ENCODE measurements at places on chromosomes 1 and 21. TPM values are rescaled to one million over a fixed set of nuclear protein-coding genes. Genes with fewer than 3 reads are reported as not detected.

DNA sequence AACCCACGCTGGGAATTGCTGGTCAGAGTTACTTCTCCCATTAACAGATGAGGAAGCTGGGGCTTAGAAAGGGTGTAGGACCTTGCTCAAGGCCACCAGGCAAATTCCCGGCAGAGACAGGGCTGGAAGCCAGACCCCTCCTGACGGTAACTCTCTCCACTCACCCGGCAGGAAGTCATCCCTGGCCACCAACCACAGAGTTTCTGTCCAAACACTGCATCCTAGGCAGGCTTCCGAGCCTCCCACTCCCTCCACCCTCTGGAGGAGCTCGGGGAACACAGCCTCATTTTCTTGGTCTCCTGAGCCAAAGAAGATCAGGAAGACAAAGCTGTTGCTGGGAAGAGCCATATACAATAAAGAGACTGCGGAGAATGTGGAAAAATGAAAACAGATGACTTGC, 25.0 kb upstream of the ZNF436 start:
- DNase-seq = peak; percentile 91

GRCh38 chr1:157575744-157576143, 22.1 kb downstream of the FCRL4 start:
- DNase-seq = no peak

DNA sequence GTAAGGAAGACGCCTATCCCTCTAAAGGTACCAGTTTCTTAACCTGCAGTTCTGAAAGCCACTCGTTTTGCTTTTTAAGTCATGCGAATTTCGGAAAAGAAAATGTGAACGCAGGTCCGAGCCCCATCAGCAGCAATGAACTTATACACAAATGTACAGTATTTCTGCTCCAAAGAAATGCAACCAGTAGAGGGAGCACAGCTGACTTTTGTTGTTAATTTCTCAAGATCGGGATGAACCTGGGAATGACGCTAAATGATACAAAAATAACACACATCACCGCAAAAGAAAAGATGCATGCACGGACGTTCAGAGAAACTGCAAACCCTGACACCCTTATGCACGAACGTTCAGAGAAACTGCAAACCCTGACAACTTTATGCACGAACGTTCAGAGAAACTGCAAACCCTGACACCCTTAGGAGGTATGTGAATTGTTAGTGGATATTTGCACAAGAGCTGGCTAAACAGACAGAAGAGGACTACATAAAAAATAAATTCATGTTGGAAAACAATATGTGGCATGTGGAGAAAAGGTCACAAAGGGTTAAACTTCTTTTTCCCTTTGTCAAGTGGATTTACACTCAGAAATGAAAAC, 3.5 kb upstream of the TIAM1 start:
- peak; percentile 50 for DNase-seq

GRCh38 chr1:51473331-51474115, 45.5 kb downstream of the EPS15 start:
- DNase-seq = no peak

- no peak for DNase-seq
Measured at GRCh38 chr1:47179988-47180563, 9.8 kb downstream of the PDZK1IP1 start.

- no peak for DNase-seq
Measured at GRCh38 chr1:207164086-207164485, 60.1 kb downstream of the C4BPA start.

DNA sequence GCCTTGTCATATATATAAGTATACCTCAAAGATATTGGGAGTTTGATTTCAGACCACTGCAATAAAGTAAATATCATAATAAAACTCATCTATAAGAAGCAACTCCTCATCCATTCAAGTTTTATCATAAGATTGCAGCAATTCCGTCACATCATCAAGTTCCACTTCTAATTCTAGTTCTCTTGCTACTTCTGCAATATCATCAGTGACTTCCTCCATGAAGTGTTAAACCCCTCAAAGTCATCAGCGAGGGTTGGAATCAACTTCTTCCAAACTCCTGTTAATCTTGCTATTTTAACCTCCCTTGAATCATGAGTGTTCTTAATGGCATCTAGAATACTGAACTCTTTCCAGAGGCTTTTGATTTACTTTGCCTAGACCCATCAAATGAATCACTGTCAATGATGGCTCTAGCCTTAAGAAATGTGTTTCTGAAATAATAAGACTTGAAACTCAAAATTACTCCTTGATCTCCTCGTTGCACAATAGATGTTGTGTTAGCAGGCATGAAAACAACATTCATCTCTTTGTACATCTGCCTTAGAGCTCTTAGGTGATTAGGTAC, 88.3 kb downstream of the RPE65 start:
- peak; percentile 16 for DNase-seq

- DNase-seq = no peak
Measured at GRCh38 chr1:4581807-4582206, 72.6 kb upstream of the AJAP1 start.

- no peak for DNase-seq
Measured at GRCh38 chr1:2525572-2525919, 850 bp downstream of the PANK4 start.

- no peak for DNase-seq
Measured at GRCh38 chr1:16420424-16421118, 16.7 kb downstream of the SPATA21 start.

DNA sequence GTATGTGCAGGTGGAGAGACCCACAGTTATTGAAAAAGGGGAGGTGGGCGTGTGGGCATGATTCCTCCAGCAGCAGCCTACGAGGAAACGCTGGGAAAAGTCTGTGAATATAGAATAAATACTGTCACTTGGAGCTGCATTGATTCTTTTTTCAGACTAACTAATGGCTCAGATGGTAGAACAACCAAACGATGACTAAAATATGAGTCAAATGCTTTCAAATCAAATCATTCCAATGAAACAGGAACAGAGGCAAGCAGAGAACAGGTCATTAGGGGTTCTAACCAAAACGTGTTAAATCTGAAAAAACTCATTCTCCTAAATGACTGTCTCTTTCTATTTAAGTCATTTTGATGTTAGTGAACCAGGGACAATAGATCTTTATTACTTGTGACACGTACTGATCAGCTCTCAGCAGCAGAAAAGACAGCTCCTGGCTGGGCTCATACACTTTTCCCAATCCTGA, 35.1 kb upstream of the SEC16B start:
- peak; percentile 60 for DNase-seq

DNA sequence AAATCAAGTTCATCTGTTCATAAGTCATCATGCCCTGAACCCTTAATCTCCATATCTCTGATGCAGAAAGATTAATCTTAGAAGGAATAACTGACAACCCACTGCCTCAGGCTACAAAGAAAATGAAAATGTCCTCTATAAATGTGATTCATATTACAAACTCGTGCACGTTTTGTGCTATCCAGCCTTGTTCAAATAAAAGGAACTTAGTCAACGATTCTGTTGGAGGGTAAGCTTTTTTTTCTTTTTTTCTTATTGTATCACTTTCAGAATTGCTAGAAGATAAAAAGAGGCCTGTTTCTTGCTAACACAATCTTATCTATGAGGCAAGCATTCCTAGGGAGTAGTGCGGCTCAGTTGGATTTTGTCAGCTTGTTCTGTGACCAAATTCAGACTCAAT, 228.4 kb downstream of the TM2D1 start:
- peak; percentile 89 for DNase-seq

DNA sequence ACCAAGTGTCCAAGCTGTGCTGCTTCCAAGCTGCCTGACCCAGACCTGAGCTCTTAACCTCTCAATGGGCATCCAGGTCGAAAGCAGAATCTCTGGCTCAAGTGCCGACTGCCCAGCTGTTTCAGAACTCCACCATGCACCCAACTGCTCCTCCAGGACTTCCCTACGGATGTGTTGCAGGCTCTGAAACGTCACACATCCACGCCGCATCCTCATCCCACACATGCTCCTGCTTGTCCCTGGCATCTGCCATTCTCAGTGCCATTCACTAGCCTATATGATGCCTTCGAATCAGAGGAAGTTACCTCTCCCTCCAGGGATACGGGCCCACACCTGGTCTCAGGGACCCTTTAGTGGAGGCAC, 11.2 kb downstream of the PDZK1IP1 start:
- DNase-seq = no peak

DNA sequence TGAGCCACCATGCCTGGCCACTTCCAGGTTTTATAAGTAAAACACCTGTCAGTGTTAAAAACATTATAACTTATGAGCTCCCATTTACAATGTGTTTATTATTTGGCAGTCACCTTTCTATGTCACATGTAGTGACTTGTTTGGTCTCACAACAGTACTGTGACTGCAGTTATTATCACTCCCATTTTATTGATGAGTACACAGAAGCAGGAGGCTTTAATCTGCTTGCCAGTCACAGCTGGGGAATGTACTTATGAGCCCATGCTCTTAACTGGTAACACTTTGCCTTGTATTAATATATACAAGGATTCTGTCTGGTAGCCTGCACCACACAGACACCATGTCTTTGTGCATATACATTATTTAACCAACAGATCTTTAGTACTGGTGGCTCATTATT, 31.1 kb upstream of the BACH1 start:
- no peak for DNase-seq

DNA sequence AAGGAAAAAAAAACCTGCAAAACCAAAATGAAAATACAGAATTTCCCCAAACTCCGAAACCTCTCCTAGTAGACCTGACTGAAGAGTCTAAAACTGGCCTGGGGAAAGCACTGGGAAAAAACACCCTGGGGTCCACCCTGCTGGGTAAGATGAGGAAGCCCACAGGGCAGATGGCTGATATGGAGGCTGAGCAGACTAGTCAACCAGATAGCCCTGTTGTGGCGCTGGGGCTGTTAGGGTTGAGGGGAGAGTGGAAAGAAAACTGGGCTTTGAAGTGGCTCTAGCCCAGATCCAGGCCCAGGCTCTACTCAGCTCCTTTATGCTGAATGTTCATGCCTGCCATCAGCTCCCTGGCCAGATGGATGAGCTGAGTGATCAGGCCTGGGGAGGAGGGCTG, 6.8 kb upstream of the SLAMF1 start:
- no peak for DNase-seq

- peak; percentile 32 for DNase-seq
Measured at GRCh38 chr1:10909697-10910680, 102.5 kb upstream of the TARDBP start.

- no peak for DNase-seq
Measured at GRCh38 chr1:91026320-91026719, 4.5 kb upstream of the ZNF644 start.

- no peak for DNase-seq
Measured at GRCh38 chr21:42218836-42219605, at the start of gene ABCG1. TSS of gene ABCG1 (plus strand) at chr21:42219140. CDS start at chr21:42219263, 123 bp downstream.

- DNase-seq = no peak
Measured at GRCh38 chr1:109786112-109786480, 22.4 kb upstream of the EPS8L3 start.

DNA sequence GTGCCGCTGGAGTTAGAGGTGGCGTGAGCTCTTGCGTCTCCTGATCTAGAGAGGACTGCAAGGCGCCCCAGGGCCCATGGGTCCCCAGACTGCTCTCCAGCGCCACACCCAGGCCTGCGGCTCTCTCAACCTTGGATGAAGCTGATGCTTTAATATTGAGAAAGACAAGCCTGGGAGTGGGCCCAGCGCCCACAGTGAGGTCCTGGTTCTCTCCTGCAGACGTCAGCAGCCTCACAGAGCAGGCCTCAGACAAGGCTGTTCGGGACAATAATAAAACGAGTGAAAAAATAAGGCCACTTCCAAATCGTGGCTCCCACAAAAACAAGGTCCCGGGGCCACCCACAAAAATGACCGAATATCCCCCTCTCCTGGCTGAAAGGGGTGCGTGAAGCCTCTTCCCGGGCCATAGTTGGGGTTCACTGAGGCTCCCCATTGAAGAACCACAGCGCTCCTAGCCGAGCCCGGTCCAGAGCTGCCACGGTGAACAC, 6.0 kb upstream of the DNMT3L start:
- DNase-seq = no peak

CACYBP gene
- total RNA-seq = 209 TPM

PPP1R12B gene
- total RNA-seq = 4.1 TPM

AMPD1 gene
- total RNA-seq = not detected

CRYAA gene
- not detected for total RNA-seq

KRTAP10-2 gene
- total RNA-seq = not detected

LCE1E gene
- total RNA-seq = not detected

TYW3 gene
- total RNA-seq = 17.1 TPM

TMEM81 gene
- total RNA-seq = 0.22 TPM
